ENCODE measurements at places on chromosomes 4 and X.

- DNase-seq: no peak
These were observed 47.9 kb upstream of the UNC5C start for GRCh38 chr4:95596676-95597075.

DNA sequence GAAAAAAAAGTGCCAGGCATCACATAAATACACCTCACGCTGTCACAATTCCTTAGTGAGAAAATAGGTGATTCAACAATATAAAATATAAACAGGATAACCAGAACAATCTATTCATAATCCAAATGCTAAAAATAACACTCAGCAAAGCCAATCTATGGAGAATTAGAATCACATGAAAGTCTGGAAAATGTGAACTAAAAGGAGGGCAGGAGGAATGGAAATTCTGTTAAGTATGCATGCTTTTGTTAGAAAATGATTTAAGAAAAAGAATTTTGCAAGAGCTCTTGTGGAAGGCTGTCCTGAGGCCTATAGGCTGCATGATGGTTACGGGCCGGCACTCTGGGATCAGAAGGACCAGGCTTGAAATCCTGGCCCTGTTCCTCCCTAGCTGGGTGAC lies 70.6 kb upstream of the PROM1 start:
- no peak for DNase-seq

GRCh38 chrX:133335027-133335426 lies 80.3 kb downstream of the GPC4 start:
- no peak for DNase-seq

GRCh38 chr4:2257361-2258081 lies 4.4 kb downstream of the MXD4 start:
- DNase-seq: no peak

- no peak for DNase-seq
These were observed 31.3 kb upstream of the FGF16 start for GRCh38 chrX:77415882-77416281.

All from GM10248 (cell line).